ENCODE measurements at places on chromosomes 1 and 21.

DNA sequence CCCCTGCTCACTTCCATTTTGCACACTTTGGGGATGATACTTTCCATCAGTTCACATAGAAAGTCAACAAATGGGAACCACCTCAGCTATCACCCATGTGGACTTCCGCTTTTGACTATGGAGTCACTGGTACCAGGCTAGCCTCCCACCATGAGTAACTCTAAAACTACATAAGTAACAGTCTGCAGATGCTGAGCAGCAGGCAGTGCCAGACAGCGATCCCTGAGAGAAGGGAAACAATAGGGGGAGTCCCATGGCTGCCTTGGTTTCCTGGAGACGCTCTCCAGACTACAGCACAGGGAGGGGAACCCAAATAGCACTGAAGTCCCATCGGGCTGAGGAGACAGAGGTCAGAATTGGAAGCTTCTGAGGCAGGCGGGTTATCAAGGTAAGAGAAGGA lies 2.8 kb upstream of the TFF2 start:
- no peak for DNase-seq

DNA sequence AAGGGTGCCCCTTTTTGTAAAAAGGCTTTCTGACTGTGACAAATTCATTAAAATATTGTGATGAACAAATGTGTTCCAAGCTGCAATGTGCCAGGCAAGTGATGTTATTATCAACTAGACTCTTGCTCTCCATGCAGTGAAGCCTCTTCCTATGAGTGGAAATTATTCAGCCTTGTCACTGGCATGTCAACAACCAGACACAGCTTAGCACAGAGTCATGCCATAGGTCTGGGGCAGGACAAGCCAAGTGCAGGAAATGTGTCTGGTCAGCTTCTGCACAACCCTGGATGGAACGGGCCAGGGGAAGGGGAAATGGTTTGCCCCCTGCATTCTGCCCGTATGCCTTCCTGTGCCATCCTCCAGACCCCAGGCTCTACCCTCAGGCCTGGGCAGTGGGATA lies 27.4 kb upstream of the GJA5 start:
- no peak for DNase-seq

DNA sequence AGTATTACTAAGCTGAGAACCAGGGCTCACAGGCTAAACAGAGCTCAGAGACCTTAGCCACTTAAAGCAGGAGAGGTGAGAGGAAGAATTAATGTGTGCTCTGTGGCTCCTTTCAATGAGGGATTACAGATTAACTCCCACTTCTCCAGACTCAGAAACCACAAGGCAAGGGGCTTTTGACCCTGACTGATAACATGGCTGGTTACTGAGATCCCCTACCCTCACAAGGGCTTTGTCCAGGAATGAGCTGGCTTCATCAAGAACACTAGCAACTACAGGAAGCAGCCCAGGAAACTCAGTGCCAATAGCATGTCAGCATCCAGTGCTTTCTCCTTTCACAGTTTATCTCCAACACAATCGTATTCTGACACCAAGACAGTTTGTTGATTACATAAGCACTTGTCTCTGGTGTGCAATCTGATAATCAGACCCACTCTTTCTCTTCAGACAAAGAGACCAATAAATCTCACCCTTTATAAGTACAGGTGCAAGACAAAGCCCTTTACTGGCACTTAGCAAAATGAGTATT lies 38.8 kb downstream of the ERI3 start:
- DNase-seq, result no peak

GRCh38 chr1:55214934-55215193 lies 300 bp downstream of the USP24 start:
- peak; percentile 50 for DNase-seq

DNA sequence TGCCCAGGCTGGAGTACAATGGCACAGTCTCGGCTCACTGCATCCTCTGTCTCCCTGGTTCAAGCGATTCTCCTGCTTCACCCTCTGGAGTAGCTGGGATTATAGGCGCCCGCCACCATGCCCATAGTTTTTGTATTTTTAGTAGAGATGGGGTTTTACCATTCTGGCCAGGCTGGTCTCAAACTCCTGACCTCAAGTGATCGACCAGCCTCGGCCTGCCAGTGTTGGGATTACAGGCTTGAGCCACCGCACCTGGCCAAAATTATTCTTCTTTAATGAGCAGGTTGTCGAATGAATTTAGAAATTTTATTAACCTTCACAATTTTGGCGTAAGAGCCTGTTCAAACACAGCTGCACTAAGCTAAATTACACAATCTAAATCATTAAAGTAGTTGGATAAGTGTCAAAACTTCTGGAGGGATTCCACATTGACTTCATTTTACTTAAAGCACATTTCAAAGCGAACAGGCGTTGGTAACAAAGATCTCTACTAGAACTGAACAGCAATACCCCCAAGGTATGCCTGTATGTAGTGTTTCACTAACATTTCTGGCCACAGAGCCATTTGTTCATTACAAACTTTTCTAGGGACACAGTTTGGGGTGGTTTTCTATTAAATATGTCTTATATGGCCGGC lies 5.2 kb upstream of the CTH start:
- DNase-seq, result no peak

- DNase-seq, result peak; percentile 91
Observed at GRCh38 chr1:26378088-26378878, 5.7 kb upstream of the ZNF683 start.

DNA sequence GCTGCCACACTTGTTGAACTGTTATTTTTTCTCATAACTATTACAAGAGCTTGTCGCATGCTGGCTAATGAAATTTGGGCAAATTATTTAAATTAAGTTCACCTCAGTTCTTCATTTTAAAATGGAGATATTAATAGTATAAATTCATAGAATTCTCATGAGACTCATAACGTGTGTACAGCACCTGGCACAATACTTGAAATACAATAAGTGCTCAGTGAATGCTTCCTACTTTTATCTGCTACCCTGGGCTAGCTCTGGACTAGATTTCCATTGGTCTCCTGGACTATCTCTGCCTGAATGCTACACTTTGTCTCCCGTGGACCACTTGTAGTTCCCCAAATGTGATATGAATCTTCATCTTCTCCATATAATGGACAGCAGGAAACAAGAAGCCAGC lies 919 bp downstream of the SLAMF6 start:
- no peak for DNase-seq

DNA sequence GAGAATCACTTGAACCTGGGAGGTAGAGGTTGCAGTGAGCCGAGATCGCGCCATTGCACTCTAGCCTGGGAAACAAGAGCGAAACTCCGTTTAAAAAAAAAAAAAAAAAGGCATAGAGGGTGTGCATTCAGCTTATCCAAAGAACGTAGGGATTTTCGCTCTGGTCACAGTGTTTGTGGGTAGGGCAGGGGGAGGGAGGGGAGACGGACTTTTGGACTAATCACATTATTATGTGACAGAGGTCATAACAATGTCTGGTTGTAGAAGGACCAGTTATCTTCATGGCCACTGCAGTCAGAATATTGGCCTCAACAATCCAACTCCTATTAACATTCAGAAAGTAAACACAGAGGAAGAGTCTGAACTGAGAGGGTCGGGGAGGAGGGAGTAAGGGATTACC lies 25.7 kb downstream of the RHOU start:
- no peak for DNase-seq

DNA sequence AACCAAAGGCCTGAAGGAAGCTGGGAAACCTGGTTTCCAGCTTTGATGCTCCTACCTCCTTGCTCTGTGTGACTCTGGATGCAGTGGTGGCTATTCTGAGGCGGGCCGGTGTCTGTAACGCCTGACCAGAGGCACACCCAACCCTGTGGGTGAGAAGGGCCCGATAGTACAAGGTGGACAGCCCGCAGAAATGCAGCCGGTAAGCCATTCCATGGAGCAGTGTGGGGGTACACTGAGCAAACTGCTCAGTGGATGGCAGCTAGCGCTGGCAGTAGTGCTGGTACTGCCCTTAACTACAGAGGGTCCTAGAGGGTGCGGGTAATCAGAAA lies 36.0 kb downstream of the AHDC1 start:
- no peak for DNase-seq

DNA sequence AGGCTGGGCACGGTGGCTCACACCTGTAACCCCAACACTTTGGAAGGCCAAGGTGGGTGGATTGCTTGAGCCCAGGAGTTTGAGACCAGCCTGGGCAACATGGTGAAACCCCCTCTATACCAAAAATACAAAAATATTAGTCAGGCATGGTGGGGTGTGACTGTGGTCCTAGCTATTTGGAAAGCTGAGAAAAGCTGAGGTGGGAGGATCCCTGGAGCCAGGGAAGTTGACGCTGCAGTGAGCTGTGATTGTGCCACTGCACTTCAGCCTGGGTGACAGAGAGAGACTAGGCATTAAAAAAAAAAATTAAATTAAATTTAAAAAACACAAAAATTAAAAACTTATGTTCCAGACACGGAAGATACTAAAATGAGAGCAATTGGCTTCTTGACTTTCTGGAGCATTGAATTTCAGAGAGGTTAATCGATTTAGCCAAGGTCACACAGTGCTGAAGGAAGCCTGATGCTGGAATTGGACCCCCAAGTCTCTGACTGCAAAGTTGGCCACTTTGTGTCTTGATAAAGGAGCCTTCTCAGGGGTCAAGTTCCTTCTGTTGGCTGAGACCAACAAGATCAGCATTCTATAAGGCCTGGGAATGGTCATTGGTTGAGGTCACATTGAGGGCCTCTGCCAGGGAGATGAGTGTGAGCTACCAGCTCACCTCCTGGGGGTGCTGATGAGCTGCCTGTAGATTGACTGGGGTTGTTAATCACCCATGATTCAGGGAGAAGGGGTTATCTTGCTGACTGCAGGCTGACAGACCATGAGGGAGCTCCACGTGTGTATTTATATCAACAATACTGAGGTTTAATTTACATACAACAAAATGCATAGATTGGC lies 54.3 kb downstream of the RPS6KA1 start:
- no peak for DNase-seq

DNA sequence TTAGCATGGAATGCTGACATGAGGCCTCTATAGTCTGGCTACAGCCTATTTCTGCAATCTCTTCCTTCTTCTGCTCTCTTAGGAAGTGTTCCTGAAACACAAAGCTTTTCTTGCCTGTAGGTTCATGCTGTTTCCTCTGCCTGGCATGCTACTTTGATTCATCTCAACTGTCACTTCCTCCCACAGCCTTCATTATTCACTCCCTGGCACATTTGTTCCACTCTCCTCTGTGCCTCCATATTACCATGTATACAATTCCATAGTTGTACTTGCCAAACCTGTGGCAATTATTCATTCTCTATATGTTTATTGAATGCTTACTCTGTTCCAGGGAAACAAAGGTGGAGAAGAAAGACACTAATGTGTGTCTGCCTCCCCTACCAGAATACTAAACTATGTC lies 210.2 kb downstream of the LRRC7 start:
- no peak for DNase-seq

GRCh38 chr1:25467193-25467592 lies 36.5 kb downstream of the MACO1 start:
- no peak for DNase-seq

GRCh38 chr21:9837946-9838737 lies 683.2 kb upstream of the TPTE start:
- DNase-seq, result no peak

DNA sequence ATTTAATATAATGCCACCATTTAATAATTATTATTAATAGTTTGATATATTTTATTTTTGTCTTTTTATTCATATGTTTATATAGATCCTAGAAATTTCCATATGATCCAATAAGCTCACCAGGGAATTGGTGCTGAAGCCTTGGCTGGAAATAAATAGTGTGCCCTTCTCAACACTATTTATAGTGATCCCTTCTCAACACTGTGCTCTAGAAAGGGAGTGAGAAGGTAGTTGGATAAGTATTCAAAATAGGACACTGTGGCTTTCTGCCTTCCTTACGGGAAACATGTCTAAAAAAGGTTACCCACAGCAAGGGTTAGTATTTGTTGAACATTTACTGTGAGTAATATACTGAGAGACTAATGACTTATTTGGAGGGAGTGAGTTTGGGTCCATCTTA lies 496.1 kb downstream of the NEGR1 start:
- DNase-seq, result no peak

DNA sequence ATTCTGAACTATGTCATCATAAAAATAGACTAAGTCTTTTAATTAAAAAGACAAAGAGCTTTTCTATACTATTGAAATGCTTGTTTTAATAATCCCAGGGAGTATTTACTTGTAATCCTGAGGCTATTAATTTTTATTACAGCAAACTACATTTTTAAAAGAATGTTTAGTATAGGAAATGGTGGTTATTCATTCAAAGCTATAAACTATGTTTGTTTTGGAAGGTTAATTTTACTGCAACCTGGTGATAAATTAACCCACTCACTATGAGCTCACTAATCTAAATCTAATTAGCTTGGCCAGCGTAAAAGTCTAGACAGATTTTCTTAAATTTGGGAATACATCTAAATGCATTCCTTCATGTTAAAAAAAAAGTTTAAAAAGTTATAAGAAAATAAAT lies 13.8 kb upstream of the EYA3 start:
- DNase-seq, result no peak

- DNase-seq, result no peak
Observed at GRCh38 chr1:157628773-157629172, 30.9 kb upstream of the FCRL4 start.

GRCh38 chr1:174850726-174851125 lies 149.0 kb upstream of the CACYBP start:
- no peak for DNase-seq

GRCh38 chr1:65572701-65573421 lies 152.4 kb downstream of the LEPR start:
- DNase-seq, result no peak

GRCh38 chr1:72178266-72178665 lies 104.1 kb downstream of the NEGR1 start:
- no peak for DNase-seq

- DNase-seq, result peak; percentile 25
Observed at GRCh38 chr1:240582953-240583352, 29.0 kb downstream of the GREM2 start.

- peak; percentile 69 for DNase-seq
Observed at GRCh38 chr1:67019600-67020136, 34.3 kb downstream of the SLC35D1 start.

- DNase-seq, result peak; percentile 97
Observed at GRCh38 chr1:207805841-207806421, 54.1 kb downstream of the CD46 start.

DNA sequence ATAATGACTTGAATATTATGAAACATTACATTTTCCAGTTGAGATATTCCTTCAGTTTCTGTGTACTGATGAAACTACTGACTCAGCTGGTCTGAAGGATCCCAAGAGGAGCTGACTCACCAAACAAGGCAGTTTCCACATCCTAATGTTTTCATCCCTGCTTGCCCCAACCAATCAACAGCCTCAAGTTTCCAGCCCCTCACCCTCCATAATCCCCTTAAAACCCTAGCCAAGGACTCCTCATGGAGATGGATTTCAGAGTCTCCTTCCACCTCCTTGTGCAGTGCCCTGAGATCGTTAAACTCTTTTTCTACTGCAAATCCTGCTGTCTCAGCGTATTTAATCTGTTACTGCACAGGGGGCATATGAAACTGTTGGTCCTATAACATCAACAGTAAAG lies 83.1 kb upstream of the HAO2 start:
- DNase-seq, result peak; percentile 83

- no peak for DNase-seq
Observed at GRCh38 chr1:103254691-103255090, 146.4 kb upstream of the COL11A1 start.

Data from cardiac fibroblast (primary cell).